ENCODE measurements at places on chromosomes 1 and 21.

DNA sequence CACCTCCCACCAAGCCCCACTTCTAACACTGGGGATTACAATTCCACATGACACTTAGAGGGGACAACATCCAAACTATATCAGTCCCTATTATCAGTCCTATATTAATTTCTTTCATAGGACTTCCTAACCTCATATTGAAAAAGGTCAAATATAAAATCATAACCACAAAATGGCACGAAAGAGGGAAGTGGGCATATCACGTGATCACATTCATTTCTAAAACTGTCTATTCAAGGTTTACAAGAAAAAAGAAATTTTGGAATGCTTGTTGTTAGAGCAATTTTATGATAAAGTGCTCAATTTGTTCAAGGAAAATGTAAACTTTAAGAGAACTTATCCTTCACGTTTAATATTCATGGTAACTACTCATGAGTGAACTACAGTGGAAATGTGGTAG lies 13.2 kb upstream of the CDC7 start:
- DNase-seq, result no peak

GRCh38 chr21:44931501-44932407 lies 8.1 kb upstream of the SLX9 start:
- no peak for DNase-seq

- no peak for DNase-seq
Observed at GRCh38 chr1:15288173-15288926, 41.3 kb downstream of the FHAD1 start.

- no peak for DNase-seq
Observed at GRCh38 chr1:44624268-44624901, 49.9 kb downstream of the TMEM53 start.

DNA sequence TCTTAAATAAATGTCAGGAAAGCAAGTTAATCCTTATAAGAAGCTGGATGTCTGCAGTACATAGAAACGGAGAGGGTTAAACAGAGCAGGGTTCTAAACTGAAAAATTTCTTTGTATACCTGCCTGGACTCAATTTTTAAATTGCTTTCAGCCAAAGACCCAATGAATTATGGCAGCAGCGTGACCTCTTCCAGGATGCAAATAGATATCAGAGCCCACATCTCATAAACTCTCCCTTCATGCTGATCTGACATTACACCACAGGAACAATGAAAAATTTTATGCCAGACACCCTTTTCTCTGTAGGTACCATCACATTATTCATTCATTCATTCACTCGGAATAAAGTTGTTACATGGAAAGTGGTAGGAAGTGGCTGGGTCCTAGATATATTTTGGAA lies 236.4 kb downstream of the NUF2 start:
- DNase-seq, result no peak

- DNase-seq, result no peak
Observed at GRCh38 chr21:29657240-29657989, 282.4 kb downstream of the GRIK1 start.

DNA sequence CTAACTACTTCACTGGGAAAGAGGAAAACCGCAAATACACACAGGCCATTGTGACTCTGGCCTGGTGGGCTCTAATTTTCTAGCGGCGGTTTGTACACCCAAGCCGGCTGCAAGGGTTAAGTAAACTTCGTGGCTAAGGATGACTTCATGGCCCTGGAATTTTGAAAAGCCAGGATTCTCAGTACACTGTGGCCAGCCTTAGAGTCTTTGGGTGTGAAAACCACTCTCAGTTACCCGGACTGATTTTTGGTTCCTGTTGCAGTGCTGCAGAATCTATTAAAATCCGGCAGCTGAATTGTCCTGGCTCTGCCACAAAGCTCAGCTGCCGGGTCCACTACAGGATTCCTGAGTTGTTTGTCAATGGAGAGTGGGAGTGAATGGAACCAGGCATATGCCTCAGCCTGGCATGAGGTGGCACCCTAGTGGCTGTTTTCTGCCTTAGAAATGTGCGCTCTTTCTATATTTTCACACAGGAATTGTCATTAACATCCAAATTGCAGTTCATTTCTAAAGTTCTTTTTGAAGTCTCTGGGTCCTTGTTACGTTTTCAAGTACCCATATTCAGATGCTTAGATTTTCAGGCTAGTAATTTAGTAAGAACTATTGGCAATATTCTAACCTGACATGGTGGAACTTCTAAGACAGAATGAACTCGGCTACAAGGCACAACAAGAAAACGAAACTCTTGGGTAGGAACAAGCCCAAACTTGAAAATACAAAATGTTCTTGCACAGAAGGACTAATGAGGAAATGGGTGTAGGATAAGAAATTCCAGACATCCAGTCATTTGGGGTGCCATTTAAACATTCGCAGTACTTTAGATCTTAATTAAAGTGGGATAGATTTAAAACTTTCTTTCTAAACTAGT lies 255.9 kb downstream of the NFIA start:
- peak; percentile 56 for DNase-seq

GRCh38 chr21:25791319-25791718 lies 56.5 kb downstream of the GABPA start:
- no peak for DNase-seq

- no peak for DNase-seq
Observed at GRCh38 chr21:45359451-45360217, 45.3 kb upstream of the COL18A1 start.

DNA sequence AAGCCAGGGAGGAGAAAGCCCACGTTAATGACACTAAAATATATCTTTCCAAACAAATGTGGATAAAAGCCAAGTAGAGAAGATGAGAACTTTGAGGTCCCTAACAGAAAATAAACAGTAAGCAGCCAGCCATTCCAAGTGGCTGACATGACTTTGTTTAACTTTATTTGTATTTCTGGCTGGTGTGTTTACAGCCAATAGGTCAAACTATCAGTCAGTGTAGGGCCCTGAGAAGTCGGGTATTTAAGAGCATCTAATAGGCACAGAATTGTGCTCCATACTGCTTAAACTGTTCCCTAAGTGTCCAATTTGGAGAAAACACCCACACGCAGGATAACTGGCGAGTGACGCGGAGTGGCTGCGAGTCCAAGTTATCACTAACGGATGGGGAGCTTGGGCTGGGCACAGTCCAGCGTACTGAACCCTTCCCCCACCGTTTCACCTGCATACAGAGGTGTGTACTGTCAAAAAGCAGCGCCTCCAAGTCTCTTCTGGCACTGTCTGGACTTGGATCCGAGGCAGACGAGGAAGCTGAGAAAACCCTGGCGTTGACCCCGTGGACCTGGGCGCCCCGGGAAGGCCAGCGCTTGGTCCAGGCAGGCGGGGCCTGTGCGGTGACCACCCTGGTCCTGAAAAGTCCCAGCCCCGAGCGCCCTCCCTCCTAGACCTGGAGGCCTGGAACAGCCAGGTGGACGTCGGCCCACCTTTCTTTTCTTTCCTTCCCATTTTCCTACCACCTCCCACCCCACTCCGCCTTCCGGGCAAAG lies 662 bp upstream of the LGALS8 start:
- DNase-seq, result peak; percentile 32

GRCh38 chr1:117572546-117572945 lies 33.3 kb upstream of the TENT5C start:
- no peak for DNase-seq

GRCh38 chr1:31266547-31266946 lies 26.9 kb upstream of the NKAIN1 start:
- no peak for DNase-seq

DNA sequence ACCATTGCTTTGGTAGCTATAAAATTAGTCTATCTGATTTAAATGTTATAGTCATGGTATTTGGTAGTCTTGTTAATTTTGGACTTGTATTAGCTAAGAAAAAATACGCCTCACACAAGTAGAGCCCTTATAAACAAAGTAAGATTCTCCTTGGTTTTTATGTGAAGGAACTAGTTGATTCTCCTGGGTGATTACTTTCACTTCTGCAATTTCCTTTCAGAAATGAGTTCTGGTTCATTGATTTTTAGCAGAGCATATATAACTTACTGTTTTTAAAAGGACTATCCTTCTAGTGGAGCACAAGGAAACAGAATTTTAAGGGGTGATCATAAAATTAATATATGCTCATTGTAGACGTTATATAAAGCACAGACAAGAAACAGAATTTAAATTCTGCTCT lies 120.1 kb downstream of the BACH1 start:
- DNase-seq, result no peak

DNA sequence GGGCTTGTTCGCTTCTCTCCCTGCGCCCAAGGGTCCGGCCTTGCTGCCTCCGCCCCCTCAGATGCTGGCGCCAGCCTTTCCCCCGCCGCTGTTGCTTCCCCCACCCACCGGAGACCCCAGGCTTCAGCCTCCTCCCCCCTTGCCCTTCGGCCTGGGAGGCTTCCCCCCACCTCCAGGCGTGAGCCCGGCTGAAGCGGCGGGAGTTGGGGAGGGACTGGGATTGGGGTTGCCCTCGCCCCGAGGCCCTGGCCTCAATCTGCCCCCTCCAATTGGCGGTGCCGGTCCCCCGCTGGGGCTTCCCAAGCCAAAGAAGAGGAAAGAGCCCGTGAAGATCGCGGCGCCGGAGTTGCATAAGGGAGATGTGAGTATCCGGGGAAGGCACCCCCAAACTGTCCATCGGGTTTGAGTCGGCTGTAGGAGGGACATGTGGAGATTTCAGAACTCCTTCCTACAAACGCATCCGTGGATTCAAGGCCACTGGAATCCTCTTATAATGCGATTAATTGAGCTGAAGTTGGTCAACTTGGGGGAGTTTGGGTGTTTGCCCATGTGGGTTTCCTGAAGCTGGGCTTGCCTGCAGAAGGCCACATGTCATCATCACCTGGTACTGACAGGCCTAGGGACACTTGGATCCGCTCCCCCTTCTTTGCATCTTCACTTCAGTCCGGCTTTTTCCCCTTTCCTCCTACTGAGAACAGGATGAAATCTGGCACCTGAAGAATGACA lies 707 bp downstream of the PRCC start:
- peak; percentile 54 for DNase-seq

GRCh38 chr1:206878456-206878855 lies 13.0 kb downstream of the IL20 start:
- DNase-seq, result no peak

DNA sequence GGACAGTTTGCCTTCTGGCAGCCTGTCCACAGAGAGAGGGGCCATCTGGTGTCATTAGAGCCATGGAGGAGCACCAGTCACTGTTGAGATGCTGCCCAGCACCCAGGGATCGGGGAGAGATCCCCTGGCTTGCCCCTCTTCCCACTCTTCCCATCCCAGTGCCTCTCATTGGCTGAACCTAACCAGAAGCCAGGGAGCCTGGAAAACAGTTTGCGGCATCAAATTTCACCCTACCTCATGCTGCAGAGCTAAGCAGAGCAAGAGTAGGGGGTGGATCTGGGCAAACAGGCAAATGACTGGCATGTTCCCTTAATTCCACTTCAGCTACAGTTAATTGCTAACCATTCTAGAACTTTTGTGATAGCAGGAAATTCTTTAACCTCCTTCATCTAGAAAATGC lies 19.1 kb downstream of the TRAF5 start:
- DNase-seq, result no peak

GRCh38 chr1:66262208-66262963 lies 271.6 kb upstream of the SGIP1 start:
- DNase-seq, result no peak

GRCh38 chr1:55071477-55071876 lies 32.1 kb downstream of the PCSK9 start:
- DNase-seq, result no peak

- peak; percentile 30 for DNase-seq
Observed at GRCh38 chr1:26287033-26287711, 7.3 kb downstream of the SH3BGRL3 start.

- DNase-seq, result peak; percentile 42
Observed at GRCh38 chr21:36966066-36966820, at the start of gene HLCS. TSS of gene HLCS (minus strand) at chr21:36966669. CDS start at chr21:36966638, 31 bp downstream.

DNA sequence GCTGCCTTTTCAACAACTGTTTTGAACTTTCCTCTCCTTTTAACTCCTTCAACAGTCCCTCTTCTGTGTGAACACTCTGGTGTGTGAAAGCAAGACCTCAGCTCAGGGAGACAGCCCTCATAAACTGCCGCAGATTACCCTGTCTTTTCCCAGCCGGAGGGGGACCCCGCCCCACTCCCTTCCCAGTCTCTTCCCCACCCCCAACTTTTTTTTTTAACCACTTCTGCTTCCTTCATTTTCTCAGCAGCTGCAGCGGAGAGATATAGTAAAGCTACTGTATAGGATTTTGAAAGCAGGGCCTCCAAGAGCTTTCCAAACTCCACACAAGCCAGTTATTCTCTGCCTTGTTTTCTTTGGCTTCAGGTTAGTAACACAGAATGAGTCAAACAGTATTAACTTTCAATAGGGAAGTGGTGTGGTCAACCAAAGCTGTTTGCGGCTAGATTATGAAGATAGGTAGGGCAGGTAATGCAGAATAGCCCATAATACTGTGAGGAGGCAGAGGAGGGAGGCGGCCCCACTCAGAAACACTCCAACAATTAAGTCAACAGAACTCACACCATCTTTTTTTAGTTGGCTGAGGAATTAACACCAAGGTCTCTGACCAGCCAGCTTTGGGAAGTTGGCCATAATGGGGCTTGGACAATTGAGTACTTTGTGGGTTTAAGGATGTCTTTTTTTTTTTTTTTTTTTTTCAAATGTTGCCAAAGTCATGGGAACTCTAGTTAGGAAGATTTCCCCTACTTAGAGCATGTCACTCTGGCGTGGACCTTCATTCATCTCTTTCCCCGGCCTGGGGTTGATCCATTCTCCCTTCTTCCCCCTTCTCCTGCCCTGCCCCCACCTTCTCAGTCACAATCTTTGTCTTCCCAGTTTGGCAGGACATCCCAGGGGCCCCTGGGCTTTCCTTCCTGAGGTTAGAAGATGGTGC lies 177.0 kb downstream of the CLIC6 start:
- DNase-seq, result no peak

DNA sequence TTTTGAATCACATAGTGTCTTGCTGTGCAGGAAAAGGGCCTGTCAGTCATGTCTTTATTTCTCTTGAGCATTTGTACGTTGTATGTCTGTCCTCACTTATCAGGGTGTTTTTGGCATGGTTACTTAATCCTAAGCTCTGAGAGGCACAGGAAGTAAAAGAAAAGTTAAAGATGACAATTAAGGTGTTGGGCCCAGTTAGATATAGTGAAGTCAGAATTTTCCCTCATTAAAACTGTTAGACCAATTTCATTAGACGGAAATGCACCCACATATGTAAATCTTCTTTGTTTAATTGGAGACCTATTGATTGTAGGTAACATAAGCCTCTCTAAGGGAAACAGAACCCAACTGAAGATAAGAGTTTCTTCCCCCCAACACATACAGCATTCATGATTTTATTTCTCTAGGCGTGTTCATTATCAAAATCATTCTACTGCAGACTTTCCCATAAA lies 21.9 kb downstream of the NFIA start:
- peak; percentile 48 for DNase-seq

GRCh38 chr21:34650861-34651431 lies 17.8 kb upstream of the CLIC6 start:
- DNase-seq, result no peak

- no peak for DNase-seq
Observed at GRCh38 chr1:16010837-16011236, 6.8 kb downstream of the SRARP start.

- no peak for DNase-seq
Observed at GRCh38 chr1:109466452-109467300, at the start of gene SYPL2. TSS of gene SYPL2 (plus strand) at chr1:109466546. CDS start at chr1:109466844, 298 bp downstream.

DNA sequence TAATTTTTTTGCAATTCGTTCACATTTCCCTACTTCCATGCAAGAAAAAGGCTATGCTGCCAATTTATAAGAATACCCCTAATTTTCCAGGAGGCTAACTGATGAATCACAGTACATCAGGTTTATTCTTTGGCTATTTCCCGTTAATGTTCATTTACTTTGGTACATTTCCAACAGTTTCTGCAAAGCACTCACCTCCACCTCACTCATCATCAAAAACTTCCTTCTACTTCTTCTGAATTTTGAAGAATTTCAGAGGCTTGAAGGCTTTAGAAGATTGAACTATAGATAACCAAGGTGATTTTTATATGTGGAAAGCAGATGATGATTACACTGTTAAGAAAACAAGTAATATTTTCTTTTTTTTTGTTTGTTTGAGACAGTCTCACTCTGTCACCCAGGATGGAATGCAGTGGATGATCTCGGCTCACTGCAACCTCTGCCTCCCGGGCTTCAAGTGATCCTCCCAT lies 60.5 kb upstream of the HP1BP3 start:
- no peak for DNase-seq
